ENCODE measurements at places on chromosomes 7 and 10.

DNA sequence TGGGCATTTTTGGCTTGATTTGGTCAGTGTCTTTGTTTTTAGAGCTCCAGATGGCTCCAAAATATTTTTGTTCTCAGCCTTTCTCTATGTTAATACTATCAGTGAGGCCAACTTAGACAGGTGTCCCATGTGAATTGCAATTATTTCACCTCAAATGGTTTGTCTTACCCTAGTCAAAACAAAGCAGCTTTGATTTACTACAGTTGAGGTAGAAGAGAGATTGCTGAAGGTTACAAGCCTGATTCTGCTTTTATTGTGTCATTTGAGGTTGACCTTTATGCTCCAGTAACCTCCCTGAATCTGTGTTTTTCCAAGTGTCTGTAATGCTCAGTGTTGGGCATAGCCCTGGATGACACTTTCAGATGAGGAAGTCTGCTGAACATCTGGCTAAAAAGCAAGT, 882.9 kb downstream of the NRG3 start:
- no peak for DNase-seq

DNA sequence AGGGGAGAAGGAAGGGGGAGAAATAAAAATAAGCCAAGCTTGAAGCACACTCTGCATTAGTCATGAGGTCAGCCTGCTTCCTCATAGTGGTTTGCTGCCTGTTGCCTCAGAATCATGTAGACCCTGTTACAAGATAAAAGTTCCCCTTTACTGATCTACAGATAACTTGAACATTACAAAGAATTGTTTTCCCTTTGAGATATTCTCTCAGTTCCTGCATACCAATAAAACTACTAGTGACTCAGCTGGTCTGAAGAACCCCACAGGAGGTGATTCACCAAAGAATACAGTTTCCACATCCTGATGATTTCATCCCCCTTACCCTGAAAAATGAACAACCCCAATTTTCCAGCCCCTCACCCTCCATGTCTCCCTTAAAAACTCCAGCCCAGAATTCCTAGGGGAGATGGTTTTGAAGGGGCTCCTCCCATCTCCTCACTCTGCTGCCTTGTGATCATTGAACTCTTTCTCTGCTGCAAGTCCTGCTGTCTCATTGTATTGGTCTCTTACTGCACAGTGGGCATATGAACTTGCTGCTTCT, 31.5 kb upstream of the NRP1 start:
- no peak for DNase-seq

GRCh38 chr10:111077785-111078504, 1.1 kb downstream of the ADRA2A start:
- no peak for DNase-seq

- no peak for DNase-seq
Observed at GRCh38 chr10:118342638-118343020, 505 bp upstream of the FAM204A start.

DNA sequence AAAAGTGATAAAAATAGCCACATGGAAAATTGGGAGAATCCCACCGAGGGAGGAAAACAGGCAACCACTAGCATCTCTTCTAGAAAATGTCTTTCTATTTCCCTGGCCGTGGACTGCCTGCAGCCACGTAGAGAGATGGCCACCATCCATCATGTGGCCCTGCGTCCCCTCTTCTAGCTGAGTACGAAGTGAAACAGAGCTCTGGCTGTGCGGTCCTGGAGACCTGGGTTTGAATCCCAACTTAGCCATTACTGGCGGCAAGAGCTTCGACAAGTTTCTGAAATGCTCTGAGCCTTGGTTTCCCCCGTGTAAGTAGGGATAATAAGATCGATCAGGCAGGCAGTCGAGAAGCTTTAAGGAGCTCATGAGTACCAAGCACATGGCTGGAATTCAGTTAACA, 32.9 kb downstream of the ZCCHC24 start:
- DNase-seq: no peak

DNA sequence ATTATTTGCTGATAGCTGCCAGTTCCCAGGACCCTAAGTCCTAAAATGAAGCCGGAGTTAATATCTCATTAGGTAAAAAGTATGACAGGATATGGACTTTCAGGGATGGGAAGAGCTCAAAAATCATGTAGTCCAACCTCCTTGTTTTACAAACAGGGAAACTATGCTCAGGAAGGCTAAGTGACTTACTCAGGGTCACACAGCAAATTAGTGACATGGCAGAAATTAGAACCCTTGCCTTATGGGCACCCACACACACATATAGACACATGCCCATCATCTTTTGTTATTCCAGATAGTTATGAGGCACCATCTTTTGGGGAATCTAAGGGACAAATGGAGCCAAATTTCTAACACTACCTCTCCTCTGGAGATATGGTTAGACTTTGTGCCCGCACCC, 91.2 kb upstream of the ARID5B start:
- DNase-seq: no peak

DNA sequence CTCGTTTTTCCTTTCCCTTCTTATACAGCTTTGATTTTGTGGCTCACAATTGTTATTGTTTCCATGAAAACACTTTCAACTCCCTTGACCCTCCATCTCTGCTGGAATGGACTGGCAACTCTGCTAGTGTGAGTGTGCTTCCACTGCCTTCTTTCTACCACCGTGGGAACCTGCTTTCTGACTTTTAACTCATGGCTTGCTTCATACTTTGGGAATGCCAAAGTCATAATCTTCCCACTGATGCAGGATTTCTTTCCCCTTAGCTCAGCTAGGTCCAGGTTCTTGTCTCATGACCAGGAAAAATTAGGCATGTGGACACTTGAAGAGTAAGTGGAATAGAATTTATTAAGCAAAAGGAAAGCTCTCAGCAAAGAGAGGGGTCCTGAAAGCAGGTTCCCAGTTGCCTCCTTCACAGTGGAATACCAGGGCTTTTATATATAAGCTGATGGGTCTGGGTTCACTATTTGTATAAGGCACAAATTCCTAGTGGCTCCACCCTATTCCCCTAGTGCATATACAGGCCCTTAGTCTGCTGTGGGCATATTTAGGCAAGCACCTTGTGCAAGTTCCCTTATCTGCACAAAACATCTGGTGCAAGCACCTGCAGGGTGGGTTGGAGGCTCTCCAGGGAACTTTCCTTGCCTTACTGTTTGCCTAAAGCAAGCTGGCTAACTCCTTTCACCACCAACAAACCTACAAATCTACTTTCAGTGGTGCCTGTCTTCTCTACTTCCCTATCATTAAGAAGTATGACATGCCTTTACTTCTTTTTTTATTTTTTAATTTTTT, 119.5 kb downstream of the CFAP58 start:
- no peak for DNase-seq

GRCh38 chr10:61845950-61846268, 55.6 kb upstream of the ARID5B start:
- DNase-seq: no peak

DNA sequence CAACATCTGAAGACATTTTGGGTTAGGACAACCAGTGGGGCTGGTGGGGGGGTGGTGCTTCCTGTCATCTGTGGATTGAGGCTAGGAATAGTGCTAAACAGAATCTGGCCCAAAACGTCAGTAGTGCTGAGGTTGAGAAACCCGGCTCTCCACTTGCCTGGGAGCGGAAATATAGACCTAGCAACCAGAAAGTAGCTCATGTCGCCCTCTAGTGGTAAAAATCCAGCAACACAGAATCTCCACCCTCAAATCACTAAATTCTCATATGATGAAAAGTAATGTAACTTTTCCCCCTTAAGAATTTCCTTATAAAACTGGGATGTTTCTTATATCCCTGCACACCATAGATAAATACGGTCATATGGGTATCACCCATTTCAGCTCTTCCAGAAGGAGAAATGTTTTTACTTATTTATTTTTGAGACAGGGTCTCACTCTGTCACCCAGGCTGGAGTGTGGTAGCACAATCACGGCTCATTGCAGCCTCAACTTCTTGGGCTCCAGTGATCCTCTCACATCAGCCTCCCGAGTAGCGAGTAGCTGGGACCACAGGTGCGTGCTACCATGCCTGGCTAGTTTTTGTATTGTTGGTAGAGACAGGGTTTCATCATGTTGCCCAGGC, 34.4 kb downstream of the ZC3HAV1 start:
- peak; percentile 42 for DNase-seq

GRCh38 chr10:8640878-8641277, 586.4 kb downstream of the GATA3 start:
- DNase-seq: no peak

DNA sequence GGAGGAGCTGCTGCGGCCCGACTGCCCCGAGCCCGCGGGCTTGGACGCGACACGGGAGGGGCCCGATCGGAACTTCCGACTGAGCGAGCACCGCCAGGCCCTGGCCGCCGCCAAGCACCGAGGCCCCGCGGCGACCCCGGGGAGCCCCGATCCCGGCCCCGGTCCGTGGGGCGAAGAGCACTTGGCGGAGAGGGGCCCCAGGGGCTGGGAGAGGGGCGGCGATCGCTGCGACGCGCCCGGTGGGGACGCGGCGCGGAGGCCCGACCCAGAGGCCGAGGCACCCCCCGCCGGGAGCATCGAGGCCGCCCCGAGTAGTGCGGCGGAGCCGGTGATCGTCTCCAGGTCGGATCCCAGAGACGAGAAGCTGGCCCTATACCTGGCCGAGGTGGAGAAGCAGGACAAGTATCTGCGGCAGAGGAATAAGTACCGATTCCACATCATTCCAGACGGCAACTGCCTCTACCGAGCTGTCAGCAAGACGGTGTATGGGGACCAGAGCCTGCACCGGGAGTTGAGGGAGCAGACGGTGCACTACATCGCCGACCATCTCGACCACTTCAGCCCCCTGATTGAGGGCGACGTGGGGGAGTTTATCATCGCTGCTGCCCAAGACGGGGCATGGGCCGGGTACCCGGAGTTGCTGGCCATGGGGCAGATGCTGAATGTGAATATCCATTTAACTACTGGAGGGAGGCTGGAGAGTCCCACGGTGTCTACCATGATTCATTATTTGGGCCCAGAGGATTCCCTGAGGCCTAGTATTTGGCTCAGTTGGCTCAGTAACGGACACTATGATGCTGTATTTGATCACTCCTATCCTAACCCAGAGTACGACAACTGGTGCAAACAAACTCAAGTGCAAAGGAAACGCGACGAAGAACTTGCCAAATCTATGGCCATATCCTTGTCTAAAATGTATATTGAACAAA, 1.4 kb downstream of the OTUD1 start:
- no peak for DNase-seq

DNA sequence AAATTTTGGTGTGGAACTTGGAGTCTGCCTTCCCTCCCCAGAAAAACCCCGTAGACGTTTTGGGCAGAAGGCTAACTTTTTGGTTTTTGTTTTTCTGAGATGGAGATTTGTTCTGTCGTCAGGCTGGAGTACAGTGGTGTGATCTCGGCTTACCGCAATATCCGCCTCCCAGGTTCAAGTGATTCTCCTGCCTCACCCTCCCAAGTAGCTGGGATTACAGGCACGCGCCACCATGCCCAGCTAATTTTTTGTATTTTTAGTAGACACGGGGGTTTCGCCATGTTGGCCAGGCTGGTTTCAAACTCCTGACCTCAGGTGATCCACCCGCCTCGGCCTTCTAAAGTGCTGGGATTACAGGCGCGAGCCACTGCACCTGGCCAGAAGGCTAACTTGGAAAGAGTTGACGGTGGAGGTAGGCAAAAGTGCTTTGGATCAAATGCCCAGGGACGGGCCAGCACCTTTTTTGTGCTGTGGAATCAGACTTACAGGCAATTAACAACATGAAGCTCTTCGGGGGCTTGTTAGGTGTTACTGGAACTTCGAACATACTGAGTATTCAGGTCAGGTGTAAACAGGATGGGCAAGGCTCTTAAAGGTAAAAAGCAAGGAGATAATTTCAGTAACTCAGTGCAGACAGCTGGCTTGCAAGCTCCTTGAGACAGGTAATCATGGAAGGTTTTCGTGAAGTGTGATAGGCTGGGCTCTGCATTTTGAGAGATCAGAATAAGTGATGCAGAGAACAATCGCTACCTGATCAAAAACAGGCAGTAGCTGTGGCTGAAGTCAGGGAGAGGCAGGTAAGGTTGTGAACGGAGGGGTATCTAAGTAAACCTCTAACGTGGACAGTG, 1.8 kb downstream of the PPP1R35 start:
- no peak for DNase-seq

GRCh38 chr7:97373736-97374135, 256.2 kb downstream of the SDHAF3 start:
- DNase-seq: no peak

GRCh38 chr7:94452239-94452638, 57.4 kb upstream of the CASD1 start:
- no peak for DNase-seq

Measured in T1000 (cell line).